ENCODE measurements at places on chromosomes 7 and 10.

DNA sequence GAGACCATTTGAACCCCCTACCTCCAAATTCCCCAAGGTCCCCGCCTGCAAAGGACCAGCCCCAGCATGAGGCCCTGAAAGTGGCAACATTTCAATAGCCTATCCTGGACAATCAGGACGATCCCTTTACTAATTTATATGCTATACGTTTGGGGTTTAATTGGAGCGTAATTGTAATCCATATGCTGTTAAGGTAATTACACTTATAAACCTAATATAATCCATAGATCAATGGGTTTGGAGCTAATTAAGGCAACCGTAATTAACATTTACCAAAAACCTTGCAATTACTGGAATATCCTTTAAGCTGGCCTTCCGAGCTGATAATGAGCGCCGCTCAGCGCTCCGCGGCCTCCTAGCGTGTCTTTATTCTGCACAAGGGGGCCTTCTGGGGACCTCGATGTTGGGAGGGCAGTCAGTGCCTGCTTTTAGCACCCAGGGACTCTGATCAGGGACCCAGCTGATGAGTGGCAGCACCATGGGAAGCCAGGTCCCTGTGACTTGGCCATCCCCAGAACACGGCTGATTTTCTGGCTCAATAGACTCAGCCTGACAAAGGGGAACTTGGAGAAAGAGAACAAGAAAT lies 91.2 kb downstream of the LHPP start:
- no peak for DNase-seq

GRCh38 chr7:140479739-140480084 lies 407 bp upstream of the MKRN1 start:
- DNase-seq: no peak

- DNase-seq: no peak
Observed at GRCh38 chr7:112449353-112449752, 907 bp upstream of the IFRD1 start.

GRCh38 chr7:156754201-156754600 lies 113.6 kb downstream of the RNF32 start:
- no peak for DNase-seq

GRCh38 chr10:111303887-111304286 lies 227.1 kb downstream of the ADRA2A start:
- no peak for DNase-seq

DNA sequence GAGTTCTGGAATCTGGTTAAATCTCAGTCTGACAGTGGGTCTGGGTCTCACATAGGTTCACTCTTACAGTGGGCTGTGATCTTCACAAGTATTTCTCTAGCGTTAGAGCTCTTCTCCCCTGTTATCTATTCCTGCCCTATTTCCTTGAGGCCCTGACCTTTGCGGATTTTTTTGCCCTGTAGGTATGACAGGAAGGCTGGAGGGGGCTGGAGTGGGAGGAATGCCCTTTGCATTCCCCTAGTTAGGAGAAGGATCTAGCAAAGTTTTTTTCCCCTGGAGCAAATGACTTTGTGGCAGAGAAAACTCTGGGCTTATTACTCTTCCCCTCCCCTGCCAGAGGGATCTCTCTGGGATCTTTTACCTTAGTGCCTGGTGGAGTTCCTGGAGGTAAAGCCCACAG lies 49.2 kb downstream of the GALNT11 start:
- no peak for DNase-seq

- DNase-seq: no peak
Observed at GRCh38 chr7:134016223-134016941, 110.8 kb upstream of the LRGUK start.
